ENCODE measurements at places on chromosomes 3 and 15.

DNA sequence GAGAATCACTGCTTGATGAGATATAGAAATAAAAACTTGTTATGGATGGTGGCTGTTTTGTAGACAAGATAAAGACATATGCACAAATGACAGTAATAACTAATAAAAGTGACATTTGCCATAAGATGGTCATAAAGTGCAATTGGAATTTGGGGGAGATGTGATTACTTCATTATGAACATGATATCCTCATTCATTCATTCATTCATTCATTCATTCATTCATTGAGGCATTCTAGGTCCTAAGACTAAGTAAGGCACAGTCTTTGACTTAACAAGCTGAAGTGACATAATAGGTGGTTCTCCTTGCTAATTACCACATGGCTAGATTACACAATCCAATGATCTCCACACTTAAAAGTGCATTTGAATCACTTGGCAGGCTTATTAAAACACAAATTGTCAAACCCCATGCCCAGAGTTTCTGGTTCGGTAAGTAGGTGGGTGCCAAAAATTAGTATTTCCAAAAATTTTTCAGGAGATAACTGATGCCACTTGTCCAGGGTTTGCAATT is 18.9 kb downstream of the RAP2B start:
- no peak for DNase-seq

GRCh38 chr15:40500568-40501330 is 30.0 kb downstream of the CHST14 start:
- no peak for DNase-seq

GRCh38 chr15:36782681-36783080 is 203.3 kb downstream of the CDIN1 start:
- DNase-seq = no peak

GRCh38 chr3:99950921-99951320 is 133.3 kb downstream of the CMSS1 start:
- DNase-seq = no peak

- DNase-seq = no peak
Observed at GRCh38 chr15:100911086-100911485, 8.1 kb upstream of the LRRK1 start.

GRCh38 chr3:57546616-57547015 is 2.5 kb upstream of the DNAH12 start:
- DNase-seq = no peak

- DNase-seq = no peak
Observed at GRCh38 chr3:4149296-4149695, 153.9 kb upstream of the SETMAR start.

DNA sequence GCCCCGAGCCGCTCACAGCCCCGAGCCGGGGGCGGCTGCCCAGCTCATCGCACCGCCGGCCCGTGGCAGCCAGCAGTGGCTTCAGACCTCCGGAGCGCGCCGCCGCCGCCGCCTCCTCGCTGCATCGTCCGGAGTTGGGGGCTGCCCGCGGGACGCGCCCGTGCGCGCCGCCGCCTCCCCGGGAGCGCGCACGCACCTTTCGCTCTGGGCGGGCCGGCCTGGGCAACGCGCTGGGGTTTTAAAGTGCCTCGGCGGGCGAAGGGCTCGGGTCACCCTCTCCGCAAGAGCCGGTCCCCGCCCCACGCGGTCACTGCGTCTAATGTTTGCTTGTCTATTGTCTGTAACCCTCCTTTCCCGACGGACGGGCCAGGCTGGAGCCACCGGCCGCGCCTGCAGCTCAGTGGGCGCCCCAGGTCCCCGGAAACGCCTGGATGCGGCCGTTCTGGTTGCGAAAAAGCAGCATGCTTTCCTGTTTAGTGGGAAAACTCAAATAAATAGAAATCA is at the start of gene RYK:
RYK (minus strand) TSS at position 143 of the 504 bp plus-strand sequence. CDS start 205 bp downstream, outside the sequence.
- DNase-seq = peak; percentile 26

DNA sequence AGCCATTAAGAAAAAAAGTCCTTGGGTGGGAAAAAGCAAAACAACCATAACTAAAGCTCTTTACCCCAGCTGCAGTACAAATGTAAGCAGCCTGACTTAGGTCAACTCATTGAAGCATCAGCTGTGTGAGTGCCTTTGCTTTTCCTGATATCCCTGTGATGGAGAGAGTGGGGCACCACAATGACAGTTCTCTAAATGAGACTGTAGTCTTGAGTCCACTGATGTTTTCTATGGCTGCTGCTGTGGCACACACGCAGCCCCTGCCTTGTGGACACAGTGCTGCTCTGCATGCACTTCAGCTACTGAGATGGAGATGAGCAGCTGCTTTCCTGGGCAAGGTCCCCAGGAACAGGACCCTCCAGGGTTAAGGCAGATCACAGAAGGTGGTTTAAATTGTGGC is 173.2 kb downstream of the KCNAB1 start:
- DNase-seq = no peak

- DNase-seq = no peak
Observed at GRCh38 chr3:40511031-40511718, 5.3 kb downstream of the ZNF620 start.

DNA sequence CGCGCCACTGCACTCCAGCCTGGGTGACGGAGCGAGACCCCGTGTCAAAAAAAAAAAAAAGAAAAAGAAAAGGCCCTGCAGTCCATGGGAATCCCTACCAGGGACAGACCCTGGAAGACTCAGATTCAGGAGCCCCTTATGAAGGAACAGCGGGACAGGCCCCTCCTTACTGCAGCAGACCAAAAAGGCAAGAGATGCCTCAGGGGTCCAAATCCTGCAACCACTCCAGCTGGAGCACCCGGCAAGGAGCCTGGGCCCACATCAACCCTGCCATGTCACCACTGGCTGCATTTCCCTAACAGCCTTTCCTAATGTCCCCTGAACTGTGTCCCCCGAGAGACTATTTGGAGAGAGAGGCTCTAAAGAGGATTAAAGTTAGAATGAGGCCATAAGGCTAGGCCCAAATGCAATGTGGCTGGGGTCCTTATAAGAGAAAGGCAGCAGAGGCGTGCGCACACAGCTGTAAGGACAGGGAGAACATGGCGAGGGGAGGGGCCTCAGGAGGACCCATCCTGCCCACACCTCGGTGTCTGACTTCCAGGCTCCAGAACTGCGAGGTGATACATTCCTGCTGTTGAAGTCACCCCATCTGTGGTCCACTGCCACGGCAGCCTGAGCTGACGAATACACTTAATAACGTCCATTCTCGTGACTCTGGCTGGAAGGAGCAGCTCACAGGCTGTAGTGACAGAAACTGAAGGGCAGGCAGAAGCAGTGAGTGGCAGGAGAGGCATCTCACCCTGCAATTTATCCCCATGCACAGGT is 78.1 kb downstream of the ATP10A start:
- no peak for DNase-seq

DNA sequence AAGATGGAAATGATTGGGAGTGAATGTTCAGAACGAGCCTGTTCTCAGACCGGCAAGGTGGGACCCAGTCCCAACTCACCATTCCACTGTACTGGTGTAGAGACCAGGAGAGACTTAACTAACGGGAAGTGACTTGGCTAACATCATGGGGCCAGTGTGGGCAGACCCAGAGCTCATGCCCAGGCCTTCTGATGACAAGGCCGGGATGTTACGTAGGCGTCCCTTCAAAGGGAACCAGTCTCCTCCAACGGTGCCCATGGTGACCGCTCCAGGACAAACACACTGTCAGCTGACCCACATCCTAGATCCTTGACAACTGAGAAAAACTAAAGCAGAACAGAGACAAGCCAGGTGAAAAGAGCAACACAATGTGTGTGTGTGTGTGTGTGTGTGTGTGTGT is 128.4 kb upstream of the HACD2 start:
- no peak for DNase-seq

- no peak for DNase-seq
Observed at GRCh38 chr3:187000711-187001151, 70.4 kb downstream of the ST6GAL1 start.

DNA sequence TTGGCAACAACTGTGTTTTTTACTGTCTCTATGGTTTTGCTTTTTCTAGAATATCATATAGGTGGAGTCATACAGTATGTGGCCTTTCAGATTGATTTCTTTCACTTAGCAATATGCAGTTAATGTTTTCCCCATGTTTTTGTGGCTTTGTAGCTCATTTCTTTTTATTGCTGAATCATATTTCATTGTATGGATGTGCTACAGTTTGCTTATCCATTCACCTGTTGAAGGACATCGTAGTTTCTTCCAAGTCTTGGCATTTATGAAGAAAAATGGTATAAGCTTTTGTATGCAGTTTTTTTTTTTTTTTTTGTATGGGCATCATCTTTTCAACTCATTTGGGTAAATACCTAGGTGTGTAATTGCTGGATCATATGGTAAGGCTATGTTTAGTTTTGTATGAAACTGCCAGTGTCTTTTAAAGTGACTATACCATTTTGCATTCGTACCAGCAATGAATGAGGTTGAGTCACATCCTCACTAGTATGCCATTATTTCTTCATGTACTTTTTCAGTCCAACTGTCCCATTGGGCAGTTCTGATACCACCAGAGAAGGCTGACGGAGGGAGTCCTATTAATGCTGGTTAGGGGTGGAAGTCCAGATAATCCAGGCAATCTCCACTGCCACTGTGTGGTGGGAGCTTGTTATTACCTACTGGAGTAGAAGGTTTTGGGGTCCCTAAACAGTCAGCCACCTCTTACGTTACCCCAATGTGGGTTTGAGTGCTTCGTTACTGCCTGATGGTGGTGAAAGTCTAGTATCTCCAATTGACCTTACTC is 210.5 kb downstream of the DOCK3 start:
- DNase-seq = no peak

DNA sequence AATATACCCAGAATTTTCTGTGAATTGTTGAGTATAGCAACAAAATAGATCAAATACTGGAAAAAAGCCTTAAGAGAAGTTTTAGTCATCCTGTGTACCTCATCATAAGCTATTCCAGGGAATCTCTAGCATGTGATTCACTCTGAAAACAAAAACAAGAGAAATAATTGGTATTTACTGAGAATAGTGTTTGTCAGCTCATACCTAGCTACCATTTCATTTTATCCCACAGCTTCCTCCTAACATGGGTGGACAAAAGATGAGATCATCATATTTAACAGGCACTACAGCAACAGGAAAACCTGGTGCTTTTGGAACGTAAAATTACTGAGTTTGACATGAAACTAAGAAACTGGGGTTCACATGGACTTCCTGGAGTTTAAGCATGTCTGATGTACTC is 753.5 kb upstream of the NECTIN3 start:
- DNase-seq = no peak

- no peak for DNase-seq
Observed at GRCh38 chr15:41809526-41810220, 18.2 kb upstream of the JMJD7 start.

GRCh38 chr3:180693656-180694055 is 14.4 kb upstream of the CCDC39 start:
- DNase-seq = no peak

GRCh38 chr15:27670486-27671209 is 428.5 kb downstream of the OCA2 start:
- no peak for DNase-seq

- no peak for DNase-seq
Observed at GRCh38 chr15:73884159-73884558, 10.8 kb downstream of the TBC1D21 start.

Measured in stimulated activated CD4-positive, alpha-beta T cell treated with anti-CD3 and anti-CD28 coated beads, Interleukin-1b, Interleukin-23, amount 100 ng/mL, for 1 hour (primary cell).